Activated naive CD4-positive, alpha-beta T cell treated with Interleukin-2 at 50 U/mL for 16 hours (primary cell): ENCODE measurements at places on chromosomes 16 and 17.

DNA sequence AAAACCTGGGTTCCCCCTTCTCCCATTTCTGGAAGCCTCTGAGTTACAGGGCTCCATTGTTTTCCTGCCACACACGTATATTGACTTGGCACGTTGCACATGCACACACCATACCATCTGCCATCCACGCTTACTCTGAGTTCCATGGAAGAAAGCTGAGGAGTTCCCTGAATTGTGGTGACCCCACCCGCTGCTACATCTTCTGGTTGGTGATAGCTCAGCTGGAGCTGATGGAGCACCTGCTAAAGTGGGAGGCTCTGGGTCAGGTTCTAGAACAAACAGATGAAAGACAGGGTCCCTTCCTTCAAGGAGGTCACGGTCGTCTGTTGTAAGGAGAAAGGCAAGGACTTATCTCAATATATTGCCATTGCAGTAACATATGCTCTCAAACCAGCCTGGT lies 41.1 kb downstream of the TMEM11 start:
- DNase-seq, result no peak

DNA sequence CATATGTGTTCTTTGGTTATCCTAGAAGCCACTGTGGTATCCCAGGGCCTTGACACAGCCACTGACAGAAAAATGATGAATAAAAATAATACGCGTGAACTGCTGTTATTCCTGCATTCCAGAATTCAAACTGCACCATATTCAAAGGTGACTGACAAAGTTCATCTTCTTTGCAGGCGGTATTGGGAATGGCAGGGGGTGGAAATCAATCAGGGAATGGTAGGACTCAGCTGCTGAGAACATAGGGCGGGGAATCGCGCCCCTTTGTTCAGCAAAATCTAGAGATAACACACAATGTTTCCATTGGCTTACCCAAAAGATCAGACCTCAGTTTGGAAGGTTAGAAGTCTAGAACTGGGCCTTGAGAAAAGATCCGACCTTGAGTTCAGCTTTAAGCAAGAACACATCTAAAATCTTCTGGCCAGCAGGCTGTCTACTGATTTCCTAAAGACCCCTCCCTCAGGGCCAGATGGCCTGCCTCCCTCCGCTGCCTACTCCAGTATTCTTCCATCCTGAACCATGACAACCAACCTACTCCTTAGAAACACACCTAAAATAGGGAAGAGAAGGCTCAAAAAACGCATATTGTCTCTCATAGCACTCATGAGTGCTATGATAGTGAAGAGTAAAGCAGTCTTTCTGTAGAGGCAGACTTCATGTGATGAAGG lies 34.1 kb downstream of the CDK5R1 start:
- DNase-seq, result no peak

- no peak for DNase-seq
These were observed 432.4 kb upstream of the PMFBP1 start for GRCh38 chr16:72604375-72604774.

DNA sequence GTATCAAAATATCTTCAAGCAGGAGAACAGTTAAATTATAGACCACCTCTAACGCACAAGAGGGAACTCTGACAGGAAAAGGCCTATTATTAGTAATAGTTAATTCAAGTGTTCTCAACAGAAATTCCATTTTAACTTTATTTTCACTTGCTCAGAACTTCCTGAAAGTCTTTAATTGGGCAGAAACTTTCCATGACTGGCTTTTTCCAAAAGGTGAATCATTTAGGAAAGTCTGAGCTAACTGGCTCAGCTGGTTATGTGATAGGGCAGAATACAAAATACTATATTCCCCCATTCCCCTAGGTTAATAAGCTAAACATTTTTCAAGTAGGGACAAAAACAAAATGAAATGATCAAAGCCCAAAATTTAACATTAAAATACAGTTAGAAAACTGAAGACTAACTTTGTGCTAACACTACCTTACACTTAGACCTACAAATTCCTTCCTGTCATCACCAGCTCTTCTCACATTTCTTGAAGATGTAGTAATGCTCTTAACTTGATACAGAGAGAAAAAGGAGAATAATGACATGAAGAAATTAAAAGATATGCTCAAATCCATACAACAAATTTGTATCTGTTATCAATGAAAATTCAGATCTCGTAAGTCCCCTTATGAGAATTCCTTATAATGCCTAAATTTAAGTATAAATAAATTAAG lies 31.0 kb downstream of the CFDP1 start:
- no peak for DNase-seq

- DNase-seq, result no peak
These were observed 45.8 kb upstream of the SLC38A10 start for GRCh38 chr17:81340607-81341515.

DNA sequence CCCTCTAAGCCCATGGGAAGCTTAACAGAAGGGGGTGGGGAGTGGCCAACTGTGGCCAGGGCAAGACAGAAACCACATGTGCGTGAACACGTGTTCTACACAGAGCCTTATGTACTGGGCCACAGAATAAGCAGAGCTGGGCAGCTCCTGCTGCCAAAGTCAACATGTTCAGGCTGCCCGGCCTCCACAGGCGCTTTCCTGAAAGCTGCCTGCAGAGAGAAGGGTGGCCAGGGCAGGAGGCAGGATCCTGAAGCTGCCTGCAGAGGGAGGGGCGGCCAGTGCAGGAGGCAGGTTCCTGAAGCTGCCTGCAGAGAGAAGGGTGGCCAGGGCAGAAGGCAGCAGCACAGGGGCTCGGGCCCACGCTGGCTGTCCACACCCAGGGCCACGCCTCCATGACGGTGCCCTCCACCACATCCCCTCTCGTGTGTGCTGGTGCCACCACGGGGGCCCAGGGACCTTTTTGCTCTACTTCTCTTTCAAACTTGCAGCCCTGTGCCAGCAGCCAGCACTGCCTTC lies 79.5 kb downstream of the ANKRD11 start:
- DNase-seq, result peak; percentile 28

DNA sequence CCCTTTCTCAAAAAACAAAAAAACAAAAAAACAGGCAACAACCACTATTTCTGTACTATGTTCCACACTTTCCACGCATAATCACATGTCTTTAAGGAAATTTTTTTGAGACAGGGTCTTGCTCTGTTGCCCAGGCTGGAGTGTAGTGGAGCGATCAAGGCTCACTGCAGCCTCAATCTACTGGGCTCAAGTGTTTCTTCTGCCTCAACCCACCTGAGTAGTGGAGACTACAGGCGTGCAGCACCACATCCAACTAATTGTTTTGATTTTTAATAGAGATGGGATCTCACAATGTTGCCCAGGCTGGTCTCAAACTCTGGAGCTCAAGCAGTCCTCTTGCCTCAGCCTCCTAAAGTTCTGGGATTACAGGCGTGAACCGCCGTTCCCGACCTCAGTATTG lies 52.6 kb upstream of the BPTF start:
- DNase-seq, result no peak

DNA sequence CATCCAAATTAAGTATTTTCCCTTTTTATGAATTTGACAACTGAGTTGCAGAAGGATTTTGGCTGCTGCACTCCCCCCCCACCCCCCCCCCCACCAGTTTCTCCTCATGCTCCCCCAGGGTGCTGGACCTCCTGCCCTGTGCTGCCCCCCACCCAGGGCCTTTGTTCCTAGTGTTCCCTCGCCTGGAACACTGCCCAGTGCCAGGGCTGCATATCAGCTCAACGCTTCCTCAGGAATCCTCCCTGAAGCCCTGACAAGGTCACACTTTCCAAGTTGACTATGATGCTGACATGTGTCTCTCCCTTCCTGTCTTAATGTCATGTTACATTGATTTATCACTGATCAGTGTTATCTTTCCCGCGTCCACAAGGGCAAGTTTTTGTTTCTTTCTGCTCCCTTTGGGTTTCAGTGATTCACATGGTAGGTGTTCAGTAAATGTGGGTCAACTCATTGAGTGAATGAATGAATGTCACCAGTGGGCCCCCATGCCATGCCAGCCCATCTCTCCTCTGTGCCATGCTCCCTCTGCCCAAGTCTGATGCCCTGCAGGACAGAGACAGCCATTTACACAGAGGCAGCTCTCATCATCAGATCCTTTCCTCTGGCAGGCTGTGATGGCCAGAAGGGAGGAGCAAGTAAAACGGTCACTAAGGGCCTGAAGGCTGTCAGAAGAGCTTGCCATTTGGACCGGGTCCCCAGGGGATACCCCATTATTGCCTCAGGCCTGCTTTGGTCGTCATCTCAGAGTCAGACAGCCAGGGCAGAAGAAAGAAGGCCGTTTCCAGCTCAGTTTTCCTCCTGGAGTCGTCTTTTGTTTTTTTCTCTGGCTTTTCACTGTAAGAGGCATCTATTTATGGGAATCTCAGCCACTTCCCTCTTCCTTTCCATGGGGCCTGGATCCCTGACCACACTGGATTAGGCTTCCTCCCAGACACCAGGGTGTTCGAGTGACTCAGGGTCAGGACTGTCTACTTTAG lies 386.2 kb downstream of the SNX29 start:
- DNase-seq, result no peak

DNA sequence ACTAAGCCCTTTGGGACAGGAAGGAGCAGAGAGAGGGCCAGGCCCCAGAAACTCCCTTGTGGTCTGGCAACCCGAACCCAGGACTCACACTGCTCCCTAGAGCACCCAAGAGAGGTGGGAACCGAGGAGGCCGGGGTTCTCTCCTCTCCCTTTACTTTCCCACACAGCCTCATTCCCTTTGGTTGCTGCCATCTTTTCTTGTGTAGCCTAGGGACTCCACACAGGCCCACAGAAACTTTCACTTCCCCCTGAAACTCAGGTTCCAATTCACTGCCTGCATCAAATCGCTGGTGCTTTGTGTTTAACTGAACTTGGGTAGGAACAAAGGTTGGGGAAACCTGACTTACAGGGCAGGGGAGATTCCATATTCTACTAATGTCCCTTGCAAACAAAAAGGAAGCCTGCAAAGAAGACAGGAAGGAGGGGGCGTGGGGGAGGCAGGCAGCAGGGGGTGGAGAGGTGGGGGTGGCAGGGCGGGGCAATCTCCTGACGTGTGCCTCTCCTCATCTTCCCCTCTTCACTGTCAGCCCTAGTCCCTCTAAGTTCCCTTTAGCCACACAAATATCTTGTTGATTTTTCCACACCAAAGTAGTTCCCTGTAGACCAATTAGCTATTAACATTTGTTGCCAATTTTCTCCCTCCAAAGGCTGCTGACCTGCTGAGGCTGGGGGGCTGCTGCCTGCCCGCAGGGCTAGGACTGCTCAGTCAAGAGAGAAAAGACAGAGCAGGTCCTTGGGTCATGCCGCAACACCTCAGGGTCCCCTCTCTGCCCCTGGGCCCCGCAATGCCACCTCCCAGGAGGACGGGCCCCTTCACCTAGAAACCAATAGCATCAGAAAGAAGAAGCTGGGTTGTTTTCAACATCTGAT lies 8.0 kb downstream of the ST3GAL2 start:
- DNase-seq, result peak; percentile 45

DNA sequence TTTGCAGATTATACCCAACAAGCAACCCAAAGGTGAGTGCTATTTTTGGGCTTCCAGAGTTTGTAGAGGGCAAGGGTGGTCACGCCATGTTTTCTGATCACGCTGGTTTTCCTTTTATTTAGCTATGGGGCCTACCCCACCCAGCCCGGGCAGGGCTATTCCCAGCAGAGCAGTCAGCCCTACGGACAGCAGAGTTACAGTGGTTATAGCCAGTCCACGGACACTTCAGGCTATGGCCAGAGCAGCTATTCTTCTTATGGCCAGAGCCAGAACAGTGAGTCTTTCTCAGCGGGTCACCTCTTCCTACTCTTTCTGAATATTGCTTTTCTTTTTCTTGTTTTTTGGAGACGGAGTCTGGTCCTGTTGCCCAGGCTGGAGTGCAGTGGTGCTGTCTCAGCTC lies 2.5 kb downstream of the FUS start:
- DNase-seq, result no peak

GRCh38 chr16:46775214-46775613 lies 27.1 kb upstream of the MYLK3 start:
- no peak for DNase-seq

DNA sequence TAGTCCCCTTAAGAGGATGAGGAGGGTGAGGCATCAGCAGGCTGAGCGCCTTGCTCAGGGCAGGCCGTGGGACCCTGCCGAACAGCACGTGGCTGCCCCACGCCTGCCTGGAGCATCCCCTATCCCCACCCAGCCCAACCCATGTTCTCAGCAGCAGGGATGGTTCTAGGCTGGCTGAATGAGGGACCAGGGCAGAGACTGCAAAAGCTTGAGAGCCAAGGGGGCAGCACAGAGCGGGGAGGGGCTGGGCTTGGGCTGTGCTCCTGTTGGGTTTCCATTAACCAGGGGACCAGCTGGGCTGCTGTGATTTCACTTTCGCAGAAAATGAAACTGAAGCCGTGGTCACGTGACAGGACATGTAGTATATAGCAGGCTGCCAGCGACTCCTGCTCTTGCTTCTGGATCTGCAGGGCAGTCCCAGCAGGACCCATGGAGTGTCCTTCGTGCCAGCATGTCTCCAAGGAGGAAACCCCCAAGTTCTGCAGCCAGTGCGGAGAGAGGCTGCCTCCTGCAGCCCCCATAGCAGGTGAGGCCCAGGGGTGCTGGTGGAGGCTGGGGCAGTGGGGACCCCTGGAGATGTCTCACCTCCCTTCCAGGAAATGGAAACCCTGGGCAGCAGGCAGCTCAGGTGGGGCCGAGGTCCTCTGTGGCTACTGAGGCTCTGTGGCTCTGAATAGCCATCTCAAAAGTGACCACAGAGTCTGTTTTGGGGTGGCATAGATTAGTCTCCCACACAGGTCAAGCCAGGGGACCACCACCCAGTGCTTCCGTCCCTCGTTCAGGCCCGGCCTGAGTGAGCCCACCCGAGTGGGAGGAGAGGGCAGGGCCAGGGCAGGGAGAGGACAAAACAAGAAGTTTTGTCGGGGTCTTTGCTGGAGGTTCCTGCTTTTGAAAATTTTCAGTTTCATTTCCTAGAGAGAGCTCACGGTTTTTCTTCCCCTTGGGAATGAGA lies 2.9 kb downstream of the RNF213 start:
- peak; percentile 90 for DNase-seq

DNA sequence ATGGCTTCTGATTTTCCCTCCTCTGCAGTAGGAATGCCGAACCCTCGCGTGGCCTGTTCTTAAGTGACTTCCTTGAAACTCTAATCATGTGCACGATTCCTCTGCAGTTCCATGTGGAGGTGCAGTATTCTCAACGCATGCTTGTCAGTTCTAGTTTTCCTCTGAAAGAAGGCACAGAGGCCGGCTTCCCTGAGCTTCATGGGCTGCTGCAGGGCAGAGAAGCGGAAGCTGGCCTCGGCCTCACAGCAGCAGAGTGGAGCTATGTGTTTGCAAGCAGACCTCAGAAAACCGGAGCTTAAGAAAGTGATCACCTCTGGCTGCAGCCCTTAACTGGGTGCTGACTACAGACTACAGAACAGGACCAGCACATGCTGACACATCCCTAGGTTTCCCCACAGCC lies 500.7 kb downstream of the GRIN2A start:
- no peak for DNase-seq

DNA sequence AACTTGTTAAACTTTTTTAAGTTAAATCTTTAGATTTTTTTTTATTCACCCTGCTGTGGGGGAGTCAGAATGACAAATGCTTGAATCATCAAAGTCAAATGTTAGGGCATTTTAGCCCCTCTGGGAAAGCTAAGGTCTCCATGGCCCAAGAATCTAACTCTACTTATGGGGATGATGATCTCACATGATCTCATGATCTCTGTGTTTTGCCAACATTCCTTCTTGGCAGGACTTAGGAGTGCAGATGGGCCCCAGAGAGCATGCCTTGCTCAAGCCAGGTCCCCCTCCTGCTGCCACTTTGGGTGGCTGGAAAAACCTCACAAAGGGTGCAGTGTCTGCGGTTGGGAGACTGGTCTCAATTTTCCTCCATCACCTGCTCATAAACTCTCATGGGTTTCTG lies 108.6 kb downstream of the PRKCB start:
- DNase-seq, result no peak
